ENCODE measurements at places on chromosomes 6 and 20. TPM values are rescaled to one million over a fixed set of nuclear protein-coding genes. Genes with fewer than 3 reads are reported as not detected.

Gene MAS1L
- total RNA-seq = not detected

Gene SMLR1
- not detected for total RNA-seq

- DNase-seq = no peak
Measured at GRCh38 chr20:9402141-9402540, 112.2 kb upstream of the LAMP5 start.

- no peak for DNase-seq
Measured at GRCh38 chr6:24922170-24922569, 13.6 kb downstream of the RIPOR2 start.

GRCh38 chr6:158521759-158522158 lies 38.1 kb upstream of the TMEM181 start:
- peak; percentile 49 for DNase-seq

- no peak for DNase-seq
Measured at GRCh38 chr6:130018744-130019325, 454 bp downstream of the L3MBTL3 start.

Data from mesenteric fat pad (tissue), 1 donor.